ENCODE measurements at places on chromosomes 12 and 14. TPM values are rescaled to one million over a fixed set of nuclear protein-coding genes. Genes with fewer than 3 reads are reported as not detected.
A peak's percentile ranks its signal among the peaks of the same experiment; 100 is the strongest.

ACOT6 gene
- not detected for polyA plus RNA-seq

DNA sequence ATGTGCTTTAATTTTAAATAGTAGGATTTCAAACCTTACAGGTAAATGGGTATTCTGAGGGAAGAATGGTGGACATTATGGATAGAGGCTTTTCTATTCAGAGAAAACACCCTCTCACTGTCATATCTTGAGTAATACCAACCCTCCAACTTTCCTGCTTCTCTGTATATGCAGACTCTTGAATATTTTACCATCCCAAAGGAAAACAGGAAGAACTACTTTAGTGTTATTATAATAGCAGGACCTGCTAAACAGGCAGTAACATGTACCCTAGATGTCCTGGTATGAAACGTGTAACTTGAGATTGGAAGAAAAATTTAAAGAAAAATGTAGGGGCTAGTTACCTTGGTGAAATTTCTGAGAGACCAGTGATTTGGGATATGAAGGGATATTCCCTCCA, 82.9 kb upstream of the TRHDE start:
- DNase-seq, result no peak

SIX4 gene
- 4.7 TPM for polyA plus RNA-seq

DNA sequence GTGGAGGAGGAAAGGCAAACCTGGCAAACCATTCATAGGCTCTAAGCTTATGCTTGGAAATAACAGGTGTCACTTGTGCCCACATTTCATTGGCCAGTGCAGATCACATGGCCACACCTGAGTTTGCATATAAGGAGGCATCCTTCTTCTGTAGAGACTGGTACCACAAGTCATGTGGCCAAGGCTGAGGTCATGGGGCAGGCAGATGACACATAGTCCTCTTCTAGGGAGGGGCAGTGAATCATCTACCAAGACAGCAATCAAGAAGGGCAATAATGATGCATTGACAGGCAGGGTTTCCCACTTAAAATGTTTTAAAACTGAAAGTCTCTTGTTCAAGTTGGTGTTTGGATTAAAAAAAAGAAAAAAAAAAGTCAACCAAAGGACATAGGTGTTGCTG, 77.3 kb downstream of the DAAM1 start:
- no peak for DNase-seq

HOXC12 gene
- polyA plus RNA-seq, result 0.05 TPM

CLEC2B gene
- polyA plus RNA-seq, result 0.27 TPM

DNA sequence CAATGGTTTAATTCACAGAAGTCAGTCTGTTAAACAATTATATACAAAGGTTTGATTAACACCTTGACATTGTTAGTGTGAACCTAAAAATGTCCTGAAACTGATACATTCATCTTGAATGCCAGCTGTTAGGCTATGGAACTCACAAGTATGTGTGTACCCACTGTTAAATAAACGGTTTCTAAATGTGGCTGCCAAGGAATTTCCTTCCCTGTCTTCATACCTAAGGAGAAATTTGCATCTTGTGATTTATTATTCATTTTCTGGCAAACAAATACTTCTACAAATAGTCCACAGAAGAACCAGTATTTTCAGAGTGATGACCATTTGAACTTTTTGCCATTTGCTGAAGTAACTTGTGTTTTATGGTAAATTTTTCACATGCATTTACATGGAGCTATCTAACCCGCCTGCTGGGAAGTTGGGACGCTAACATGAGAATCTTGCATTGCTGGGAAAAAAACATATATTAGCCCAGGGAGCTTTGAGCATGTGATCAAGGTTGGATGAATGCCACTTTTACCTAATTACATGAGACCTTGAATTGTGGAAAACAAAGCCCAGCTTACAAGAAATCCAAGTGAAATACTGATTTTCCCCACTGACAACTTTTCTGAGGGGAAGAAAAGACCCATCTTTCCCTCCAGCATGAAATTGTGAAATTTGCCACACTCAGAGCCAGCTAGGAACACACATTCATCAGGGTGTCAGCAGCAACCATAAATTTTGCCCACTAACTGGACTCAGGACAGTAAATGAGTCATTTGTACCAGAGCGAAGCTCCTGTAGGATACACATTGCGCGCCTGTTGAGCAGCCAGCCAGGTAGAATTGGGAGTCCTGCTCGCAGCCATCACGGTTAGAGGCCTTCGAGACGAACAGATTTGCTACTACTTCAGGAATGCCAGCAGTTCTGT, 118.0 kb downstream of the KICS2 start:
- DNase-seq, result no peak

SLC10A1 gene
- polyA plus RNA-seq, result not detected

DNA sequence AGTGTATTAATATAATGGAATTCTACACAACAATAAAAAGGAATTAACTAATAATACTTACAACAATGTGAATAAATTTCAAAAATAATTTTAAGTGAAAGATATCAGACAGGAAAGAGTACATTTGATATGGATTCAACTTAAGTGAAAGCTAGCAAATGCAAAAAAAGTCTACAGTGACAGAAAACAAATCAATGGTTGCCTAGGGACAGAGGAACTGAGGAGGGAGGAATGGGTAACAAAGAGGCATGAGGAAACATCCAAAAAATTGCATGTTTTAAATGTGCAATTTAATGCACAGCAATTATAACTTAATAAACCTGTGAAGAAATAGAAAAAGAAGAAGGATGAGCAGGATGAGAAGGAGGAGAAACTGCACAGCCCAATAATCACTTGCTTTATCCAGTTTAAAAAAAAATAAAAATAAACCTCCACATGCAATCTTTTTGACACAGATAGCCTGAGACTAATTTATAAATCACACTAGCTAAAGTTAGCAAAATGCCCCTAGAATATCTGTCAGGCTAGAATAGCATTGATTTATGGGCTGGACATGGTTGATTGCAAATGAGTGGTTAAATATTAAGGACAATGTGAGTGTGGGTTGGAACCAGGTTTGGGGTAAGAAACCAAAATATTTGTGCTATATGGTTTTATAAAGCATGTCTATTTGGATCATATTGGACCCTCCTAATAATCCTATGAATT, 1089.1 kb downstream of the TRHDE start:
- DNase-seq, result no peak

LYZ gene
- not detected for polyA plus RNA-seq

A2M gene
- polyA plus RNA-seq, result 171 TPM

GRCh38 chr14:100590726-100591452, 3.7 kb upstream of the BEGAIN start:
- DNase-seq, result no peak

DNA sequence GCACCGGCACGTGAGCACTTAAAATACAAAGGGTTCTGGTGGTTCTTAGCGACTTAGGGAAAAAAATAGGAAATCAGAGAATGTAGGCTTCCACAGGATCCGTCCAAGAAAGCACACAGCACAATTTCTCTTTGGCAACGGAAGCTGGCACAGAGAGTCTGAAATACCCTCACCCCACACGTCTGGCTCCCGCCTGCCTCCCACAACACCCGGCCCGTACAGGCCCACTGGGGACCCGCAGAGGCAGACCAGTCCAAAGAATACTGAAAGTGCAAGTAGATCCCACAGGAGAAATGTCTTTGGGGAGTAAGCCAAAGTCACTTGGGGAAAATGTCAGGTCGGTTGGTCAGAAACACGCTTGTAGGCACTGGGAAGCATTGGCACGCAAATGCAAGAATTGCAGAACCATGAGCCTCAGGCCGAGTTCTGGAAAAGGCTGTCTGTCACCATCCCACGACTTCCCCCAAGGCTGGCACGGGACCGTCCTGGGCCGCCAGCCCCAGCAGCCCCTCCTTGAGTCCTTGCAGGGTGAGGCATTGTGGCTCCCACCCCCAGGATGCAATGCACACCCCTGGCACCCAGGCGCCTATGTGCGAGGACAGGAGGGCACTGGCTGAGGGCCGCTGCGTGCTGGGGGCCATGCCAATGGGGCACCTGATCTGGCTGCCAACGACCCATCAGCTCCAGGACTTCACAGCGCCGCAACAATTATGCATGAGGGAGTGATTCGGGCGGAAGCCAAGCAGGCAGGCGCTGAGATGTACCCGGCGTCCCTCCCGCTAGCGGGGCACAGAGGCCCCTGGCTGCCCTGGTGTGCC, 29.7 kb downstream of the CHGA start:
- no peak for DNase-seq

- no peak for DNase-seq
Measured at GRCh38 chr12:19849208-19849607, 409.9 kb downstream of the AEBP2 start.

GRCh38 chr12:40105265-40105514, 691 bp downstream of the SLC2A13 start:
- DNase-seq, result no peak

- no peak for DNase-seq
Measured at GRCh38 chr12:87813476-87814234, 215.5 kb downstream of the C12orf50 start.

DNA sequence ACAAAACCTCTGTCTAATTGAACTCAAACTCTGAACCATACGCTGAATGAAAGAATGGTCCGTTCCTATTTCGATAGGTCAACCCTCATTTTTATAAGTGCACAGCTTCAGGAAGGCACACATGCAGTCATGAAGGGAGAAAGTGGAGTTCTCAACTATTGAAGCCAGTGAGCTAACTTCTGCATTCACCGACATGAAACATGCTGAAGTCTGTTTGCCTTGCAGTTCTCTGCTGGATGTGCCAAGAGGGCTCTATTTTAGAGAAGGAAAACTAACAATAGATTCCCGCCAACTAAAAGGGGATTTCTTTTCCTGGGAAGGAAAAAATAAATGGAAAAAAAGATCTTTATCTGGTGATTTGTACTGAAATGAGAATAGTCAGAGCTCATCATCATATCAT, 191.0 kb upstream of the PLEKHG7 start:
- DNase-seq, result no peak

KRT3 gene
- polyA plus RNA-seq, result not detected

OLR1 gene
- 6.9 TPM for polyA plus RNA-seq

DNA sequence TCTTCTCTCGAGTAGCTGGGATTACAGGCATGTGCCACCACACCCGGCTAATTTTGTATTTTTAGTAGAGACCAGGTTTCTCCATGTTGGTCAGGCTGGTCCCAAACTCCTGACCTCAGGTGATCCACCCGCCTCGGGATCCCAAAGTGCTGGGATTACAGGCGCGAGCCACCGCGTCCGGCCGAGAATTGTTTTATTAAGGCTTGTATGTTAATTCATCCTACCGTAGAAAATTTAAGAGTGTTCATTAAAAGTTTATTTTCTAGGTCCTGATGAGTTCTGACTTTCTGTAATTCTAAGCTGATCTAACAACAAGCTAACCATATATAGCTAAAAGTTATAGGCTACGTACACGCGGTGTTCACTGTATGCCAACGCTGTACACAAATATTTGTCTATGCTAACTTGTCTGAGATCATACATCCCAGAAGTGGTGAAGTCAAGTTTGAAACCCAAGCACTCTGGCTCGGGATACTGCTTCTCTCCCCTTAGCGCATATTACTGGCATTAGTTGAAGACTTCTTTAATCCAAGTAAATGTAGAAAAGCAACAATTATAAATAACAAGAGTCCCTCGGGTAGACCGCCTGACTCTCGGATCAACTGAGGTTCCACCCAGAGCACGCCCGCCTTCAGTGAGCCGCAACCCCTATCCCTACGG, 570 bp upstream of the MRPS35 start:
- DNase-seq, result peak; percentile 10

- peak; percentile 92 for DNase-seq
Measured at GRCh38 chr12:7994731-7995205, 37.7 kb upstream of the FOXJ2 start.

RTL1 gene
- polyA plus RNA-seq, result not detected

DNA sequence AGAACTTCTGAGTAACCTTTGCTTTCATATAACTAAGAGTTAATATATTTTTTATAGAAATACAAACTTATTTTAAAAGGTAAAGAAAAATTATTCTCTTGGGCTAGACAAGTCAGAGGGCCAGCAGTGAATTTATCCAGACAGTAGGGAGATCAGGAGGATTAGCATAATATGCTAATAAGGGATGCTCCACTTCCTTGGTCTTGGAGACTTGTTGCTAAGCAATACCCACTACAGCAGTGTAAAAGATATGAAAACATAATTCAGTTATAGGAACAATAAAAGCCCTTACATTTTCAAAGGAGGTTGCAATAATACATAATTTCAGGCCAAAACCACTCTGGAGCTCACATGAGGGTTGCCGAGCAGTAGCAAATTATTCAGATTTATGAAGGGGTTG, 615.6 kb downstream of the KCNH5 start:
- no peak for DNase-seq

CAPZA3 gene
- not detected for polyA plus RNA-seq

TEX52 gene
- polyA plus RNA-seq, result not detected

JAG2 gene
- 0.31 TPM for polyA plus RNA-seq

CLEC2A gene
- not detected for polyA plus RNA-seq

- no peak for DNase-seq
Measured at GRCh38 chr12:40515041-40515816, 177.0 kb upstream of the CNTN1 start.

ISCU gene
- 125 TPM for polyA plus RNA-seq

DNA sequence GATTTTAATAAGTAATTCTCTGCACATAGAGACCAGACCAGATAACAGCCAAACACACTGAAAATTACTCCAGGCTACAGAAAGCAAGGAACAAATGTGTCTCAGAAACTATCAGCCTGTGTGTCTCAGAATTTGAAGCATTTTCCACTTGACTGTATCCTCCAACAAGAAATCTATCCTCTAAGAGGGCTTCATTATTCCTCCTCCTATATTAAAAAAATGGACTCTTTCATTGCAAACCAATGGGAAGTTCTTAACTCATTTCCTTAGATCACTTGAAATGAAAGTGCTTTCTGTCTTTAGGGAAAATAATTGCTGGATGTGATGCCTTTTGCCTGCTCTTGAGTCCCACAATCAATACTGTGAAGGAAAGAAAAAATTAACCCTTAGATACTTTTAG, 2.3 kb downstream of the ST8SIA1 start:
- DNase-seq, result no peak

- no peak for DNase-seq
Measured at GRCh38 chr12:107783406-107784376, 9.2 kb downstream of the ASCL4 start.

ANAPC7 gene
- polyA plus RNA-seq, result 43.0 TPM

- DNase-seq, result no peak
Measured at GRCh38 chr14:93943052-93943451, 15.9 kb downstream of the FAM181A start.

- no peak for DNase-seq
Measured at GRCh38 chr12:52789637-52790426, 6.1 kb downstream of the KRT3 start.

DNA sequence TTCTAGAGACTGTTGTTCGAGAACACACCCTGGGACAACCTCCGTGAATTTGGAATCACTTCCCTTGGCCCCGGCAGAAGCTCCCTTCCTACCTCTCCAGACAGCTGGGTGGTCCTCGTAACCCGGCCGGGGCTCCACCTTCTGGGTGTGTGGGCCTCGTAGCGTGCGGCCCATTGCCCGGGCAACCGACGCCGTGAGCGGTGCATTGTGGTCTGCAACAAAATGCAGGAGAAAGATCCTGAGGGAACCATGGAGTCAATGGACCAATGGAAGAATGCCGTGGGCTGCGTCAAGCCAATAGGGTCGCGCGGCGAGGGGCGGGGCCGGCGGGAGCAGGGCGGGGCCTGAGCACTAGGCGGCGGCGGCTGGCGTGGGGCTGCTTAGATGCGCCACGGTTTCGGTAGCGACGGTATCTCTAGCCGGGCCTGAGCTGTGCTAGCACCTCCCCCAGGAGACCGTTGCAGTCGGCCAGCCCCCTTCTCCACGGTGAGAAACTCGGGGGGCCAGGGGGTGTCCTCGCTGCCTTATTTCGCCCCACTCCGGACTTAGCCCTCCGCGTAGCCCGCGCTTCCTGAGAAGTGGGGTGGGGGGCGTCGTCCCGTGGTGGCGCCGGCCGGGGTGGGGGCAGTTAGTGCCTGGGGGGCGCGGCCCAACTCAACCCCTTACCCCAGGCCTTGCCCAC, at the start of gene DYNLL1:
DYNLL1 (plus strand) TSS at position 383 of the 682 bp plus-strand sequence. CDS start 309 bp downstream, outside the sequence.
- DNase-seq, result peak; percentile 64

LMNTD1 gene
- 0.76 TPM for polyA plus RNA-seq

GRCh38 chr12:116385486-116386217, 108.2 kb upstream of the MED13L start:
- DNase-seq, result no peak

LBHD2 gene
- polyA plus RNA-seq, result not detected
